ENCODE measurements at places on chromosomes 11 and 22. TPM values are rescaled to one million over a fixed set of nuclear protein-coding genes. Genes with fewer than 3 reads are reported as not detected.
A peak's percentile ranks its signal among the peaks of the same experiment; 100 is the strongest.

DNA sequence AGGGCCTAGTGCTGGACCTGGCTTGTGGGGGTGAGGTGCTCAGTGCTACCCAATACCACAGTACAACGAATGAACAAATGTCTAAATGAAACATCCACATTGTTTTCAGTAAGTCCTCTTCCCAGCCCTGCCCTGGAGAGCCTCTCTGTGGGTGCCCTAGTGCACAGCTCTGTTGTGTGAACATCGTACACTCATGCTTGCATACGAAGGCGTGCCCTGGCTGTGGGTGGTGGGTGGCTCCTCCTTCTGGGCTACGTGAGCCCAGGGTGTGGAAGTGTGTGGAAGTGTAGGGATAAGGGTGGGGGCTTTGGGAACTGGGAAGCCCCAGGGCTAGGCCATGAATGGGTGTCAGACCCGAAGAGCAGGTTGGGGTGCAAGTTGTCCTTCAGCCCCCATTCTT is 592 bp upstream of the NLRX1 start:
- H3K27me3 ChIP-seq, result no peaks in the 10 kb centered on the region
- H3K36me3 ChIP-seq, result peaks cover 9% of the 10 kb centered on the region
- H3K4me3 ChIP-seq, result peak overlapping the region; percentile 82
- peak overlapping the region; percentile 99 for H3K27ac ChIP-seq
- peaks cover 11% of the 10 kb centered on the region for H3K4me1 ChIP-seq

GRCh38 chr11:69666752-69667536 is 8.2 kb downstream of the LTO1 start:
- H3K27me3 ChIP-seq, result no peaks in the 10 kb centered on the region
- H3K4me3 ChIP-seq, result no peak overlapping the region
- DNase-seq, result no peak
- H3K27ac ChIP-seq, result no peak overlapping the region
- H3K4me1 ChIP-seq, result peaks cover 10% of the 10 kb centered on the region

- no peaks in the 10 kb centered on the region for H3K27me3 ChIP-seq
- H3K4me3 ChIP-seq, result no peak overlapping the region
- no peak for DNase-seq
Measured at GRCh38 chr11:8732748-8733241, 50.2 kb downstream of the RPL27A start.

DNA sequence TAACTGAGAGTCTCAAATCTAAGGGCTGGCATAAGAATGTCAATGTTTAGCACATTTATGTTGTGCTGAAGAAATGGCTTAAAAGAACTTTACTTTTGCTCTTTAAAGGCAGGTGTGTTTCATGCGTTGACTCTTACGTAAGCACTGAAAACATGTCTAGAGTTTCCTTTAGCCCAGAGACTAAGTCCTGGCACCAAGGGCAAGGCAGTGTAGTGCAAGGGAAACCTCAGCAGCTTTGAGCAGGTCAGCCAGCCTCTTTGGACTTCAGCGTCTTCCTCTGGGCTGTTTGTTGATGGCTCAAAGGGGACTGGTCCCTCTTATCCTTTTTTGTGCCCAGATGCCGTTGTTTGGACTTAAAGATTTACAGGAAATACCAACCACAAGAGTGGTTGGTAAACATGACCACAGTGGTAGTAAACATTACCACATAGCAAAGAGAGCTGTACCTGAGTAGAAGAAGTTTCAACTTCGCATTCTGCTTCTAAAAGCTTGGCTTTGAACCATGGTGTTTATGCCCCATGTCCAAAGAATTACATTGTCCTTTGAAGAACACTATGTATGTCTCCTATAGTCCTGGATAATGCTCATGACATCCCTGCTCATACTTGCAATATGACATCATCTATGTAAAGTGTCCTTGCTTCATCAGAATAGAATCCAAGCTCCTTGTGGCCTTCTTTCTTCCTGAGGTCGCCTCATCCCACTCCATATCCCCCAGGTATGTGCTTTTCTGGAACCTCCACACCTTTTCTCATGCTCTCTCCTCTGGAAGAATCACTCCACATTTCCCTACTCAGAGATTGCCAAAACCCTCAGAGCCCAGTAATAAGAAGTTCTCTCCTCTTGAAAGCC is 23.5 kb downstream of the TENM4 start:
- DNase-seq, result no peak
- peaks cover 21% of the 10 kb centered on the region for H3K4me1 ChIP-seq
- no peaks in the 10 kb centered on the region for H3K36me3 ChIP-seq
- H3K27ac ChIP-seq, result no peak overlapping the region

DNA sequence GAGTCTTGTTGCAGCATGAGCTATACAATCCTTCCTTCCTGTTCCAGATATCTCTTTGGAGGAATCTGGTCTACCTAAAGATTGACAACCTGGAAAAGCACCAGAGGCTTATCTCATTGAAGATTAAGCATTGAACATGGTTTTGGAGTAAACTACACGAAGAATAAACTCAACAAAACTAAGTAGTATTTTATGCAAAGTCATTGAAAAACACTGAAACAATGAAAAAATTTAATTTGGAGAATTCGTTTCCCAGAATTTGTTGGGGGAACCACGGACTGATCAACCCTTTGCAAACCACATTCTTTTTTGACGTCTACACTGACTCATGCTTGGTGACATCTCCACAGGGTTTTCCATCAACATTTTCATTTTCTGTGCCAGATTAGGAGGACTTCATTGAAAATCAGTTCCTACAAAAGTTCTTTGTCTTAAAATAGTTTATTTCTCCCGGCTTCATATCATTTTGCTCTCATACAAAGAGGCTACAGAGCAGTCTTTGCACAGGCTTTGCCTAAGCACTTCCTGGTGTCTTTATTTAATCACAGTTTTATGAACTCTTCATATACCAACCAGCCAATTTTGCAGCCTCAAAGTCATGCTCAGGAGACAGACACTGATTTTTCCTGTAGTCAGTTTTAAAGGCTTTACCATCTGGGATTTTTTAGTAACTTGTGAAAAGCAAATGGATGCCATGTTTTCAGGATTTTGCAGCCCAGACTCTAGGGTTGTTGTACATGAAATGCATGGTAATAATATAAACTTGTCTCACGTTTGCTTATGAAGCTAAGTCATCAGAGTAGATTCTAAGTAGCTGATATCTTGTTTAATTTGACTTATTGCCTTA is 186.3 kb downstream of the C11orf91 start:
- H3K4me3 ChIP-seq, result no peak overlapping the region
- H3K27me3 ChIP-seq, result no peaks in the 10 kb centered on the region
- H3K4me1 ChIP-seq, result no peaks in the 10 kb centered on the region

- H3K4me3 ChIP-seq, result peak overlapping the region; percentile 3
- peaks cover 29% of the 10 kb centered on the region for H3K4me1 ChIP-seq
- peaks cover 5% of the 10 kb centered on the region for H3K36me3 ChIP-seq
- no peak for DNase-seq
- H3K27me3 ChIP-seq, result no peaks in the 10 kb centered on the region
Measured at GRCh38 chr11:120215634-120216033, 4.8 kb downstream of the OAF start.

GRCh38 chr11:114044042-114044871 is 15.3 kb upstream of the ZBTB16 start:
- H3K4me1 ChIP-seq, result peaks cover 12% of the 10 kb centered on the region
- H3K27me3 ChIP-seq, result no peaks in the 10 kb centered on the region
- H3K4me3 ChIP-seq, result no peak overlapping the region
- DNase-seq, result no peak
- H3K36me3 ChIP-seq, result no peaks in the 10 kb centered on the region
- no peak overlapping the region for H3K27ac ChIP-seq

DNA sequence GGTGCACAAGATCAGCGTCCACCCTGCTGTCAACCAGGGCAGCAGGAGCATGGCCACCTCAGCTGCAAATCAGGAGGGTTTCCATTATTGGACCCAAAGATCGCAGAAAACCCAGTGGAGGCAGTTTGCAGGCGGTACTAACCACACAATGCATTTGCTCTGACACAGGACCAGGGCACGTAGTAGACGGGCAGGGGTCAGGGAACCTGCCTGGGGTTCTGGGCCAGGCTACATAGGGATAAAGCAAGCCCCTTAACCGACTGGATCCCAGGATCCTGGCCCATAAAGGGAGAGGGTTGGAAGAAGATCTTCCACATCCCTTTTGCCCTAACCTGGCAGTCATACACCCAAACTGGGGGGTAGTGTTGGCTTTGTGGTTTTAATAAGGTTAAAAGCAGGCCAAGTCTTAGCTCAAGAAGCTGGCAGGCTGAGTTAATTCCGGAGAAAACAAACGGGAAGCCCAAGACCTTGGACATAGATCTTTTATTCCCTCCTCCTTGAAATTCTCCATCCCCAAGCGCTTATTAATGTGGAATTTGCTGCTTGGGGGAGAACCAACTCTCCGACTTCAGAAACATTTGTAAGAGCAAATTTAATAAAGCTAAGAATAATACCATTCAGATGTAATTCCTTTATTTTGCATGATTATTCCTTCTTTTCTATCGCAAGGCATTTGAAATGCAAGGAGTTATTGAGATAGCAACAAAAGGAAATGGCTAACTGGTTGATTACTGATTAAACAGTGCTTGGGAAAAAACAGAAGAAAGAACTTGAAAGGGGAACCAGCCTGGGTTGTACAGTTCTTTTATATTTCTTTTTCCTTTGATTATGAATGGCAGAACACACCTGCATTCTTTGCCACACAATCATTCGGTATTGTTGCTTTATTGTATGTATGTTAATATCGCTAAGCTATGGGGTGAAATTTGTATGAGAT is 6.3 kb upstream of the ARHGAP8 start:
- no peaks in the 10 kb centered on the region for H3K36me3 ChIP-seq

- no peak for DNase-seq
- peaks cover 50% of the 10 kb centered on the region for H3K4me1 ChIP-seq
- H3K36me3 ChIP-seq, result no peaks in the 10 kb centered on the region
- no peak overlapping the region for H3K27ac ChIP-seq
- H3K4me3 ChIP-seq, result no peak overlapping the region
Measured at GRCh38 chr11:46914363-46914762, 4.0 kb downstream of the LRP4 start.

HDAC10 gene
- 10.2 TPM for total RNA-seq

DNA sequence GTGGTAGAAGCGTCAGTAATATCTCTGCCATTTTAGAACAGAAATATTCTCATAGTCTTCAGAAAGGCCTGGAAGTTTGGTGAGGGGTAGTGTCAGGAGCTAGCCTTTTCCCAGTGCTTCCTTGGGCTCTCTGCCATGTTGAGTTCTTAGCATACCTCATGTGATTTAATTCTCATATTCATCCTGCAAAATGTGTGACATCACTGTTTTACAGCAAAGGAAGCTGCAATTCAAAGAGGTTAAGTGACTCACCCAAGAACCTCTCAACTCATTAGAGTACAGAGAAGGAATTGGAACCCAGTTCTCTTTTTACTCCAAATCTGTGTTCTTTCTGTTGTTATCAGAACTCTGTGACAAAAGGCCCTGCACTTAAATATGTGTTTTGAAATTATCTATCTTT is 72.1 kb downstream of the RNF169 start:
- no peak overlapping the region for H3K4me3 ChIP-seq
- no peaks in the 10 kb centered on the region for H3K27me3 ChIP-seq
- H3K36me3 ChIP-seq, result peaks cover 19% of the 10 kb centered on the region
- peak overlapping the region; percentile 48 for H3K27ac ChIP-seq

GRCh38 chr11:117833401-117833891 is 8.9 kb upstream of the FXYD2 start:
- H3K27ac ChIP-seq, result no peak overlapping the region
- peaks cover 11% of the 10 kb centered on the region for H3K36me3 ChIP-seq
- no peaks in the 10 kb centered on the region for H3K27me3 ChIP-seq
- no peak for DNase-seq

CARD10 gene
- total RNA-seq, result 6.0 TPM

- H3K36me3 ChIP-seq, result no peaks in the 10 kb centered on the region
- DNase-seq, result no peak
- H3K27ac ChIP-seq, result no peak overlapping the region
- H3K4me1 ChIP-seq, result peaks cover 17% of the 10 kb centered on the region
- H3K4me3 ChIP-seq, result no peak overlapping the region
Measured at GRCh38 chr22:19728836-19729235, 5.5 kb downstream of the GP1BB start.

DNA sequence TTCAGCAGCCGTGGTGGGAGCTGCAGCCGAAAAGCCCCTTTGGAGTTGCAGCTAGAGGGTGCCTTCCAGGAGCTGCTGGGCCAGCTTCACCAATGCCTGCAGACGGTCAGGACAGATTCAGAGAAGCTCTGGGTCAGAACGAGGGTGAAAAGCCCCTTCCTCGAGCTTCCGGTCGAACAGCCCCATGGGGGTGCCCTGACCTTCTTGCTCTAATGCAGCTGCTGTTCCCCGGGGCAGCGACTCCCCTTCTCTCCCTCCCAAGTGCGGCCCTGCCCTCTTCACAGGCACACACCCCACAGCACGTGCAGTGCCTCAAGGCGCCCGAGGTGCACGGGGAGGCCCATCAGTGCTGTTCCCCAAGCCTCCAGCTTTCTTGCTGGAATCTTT is 9.6 kb upstream of the IFITM3 start:
- no peak overlapping the region for H3K4me3 ChIP-seq
- no peak overlapping the region for H3K27ac ChIP-seq
- DNase-seq, result no peak
- H3K4me1 ChIP-seq, result peaks cover 44% of the 10 kb centered on the region
- no peaks in the 10 kb centered on the region for H3K36me3 ChIP-seq
- no peaks in the 10 kb centered on the region for H3K27me3 ChIP-seq

GRCh38 chr11:24239930-24240329 is 256.9 kb upstream of the LUZP2 start:
- H3K4me3 ChIP-seq, result no peak overlapping the region
- no peaks in the 10 kb centered on the region for H3K36me3 ChIP-seq
- H3K27ac ChIP-seq, result no peak overlapping the region
- H3K4me1 ChIP-seq, result peaks cover 6% of the 10 kb centered on the region

- H3K4me3 ChIP-seq, result no peak overlapping the region
- H3K4me1 ChIP-seq, result peaks cover 67% of the 10 kb centered on the region
- no peaks in the 10 kb centered on the region for H3K36me3 ChIP-seq
- H3K27me3 ChIP-seq, result no peaks in the 10 kb centered on the region
- peak overlapping the region; percentile 56 for H3K27ac ChIP-seq
Measured at GRCh38 chr11:102194257-102194656, 84.0 kb downstream of the YAP1 start.

GRCh38 chr11:91326280-91326679 is 898.3 kb upstream of the FAT3 start:
- H3K27me3 ChIP-seq, result no peaks in the 10 kb centered on the region
- H3K27ac ChIP-seq, result no peak overlapping the region
- no peak for DNase-seq

- H3K4me3 ChIP-seq, result no peak overlapping the region
- H3K36me3 ChIP-seq, result no peaks in the 10 kb centered on the region
- peaks cover 10% of the 10 kb centered on the region for H3K4me1 ChIP-seq
- peaks cover 8% of the 10 kb centered on the region for H3K27me3 ChIP-seq
- DNase-seq, result no peak
Measured at GRCh38 chr22:27295040-27295439, 506.5 kb downstream of the MN1 start.

DNA sequence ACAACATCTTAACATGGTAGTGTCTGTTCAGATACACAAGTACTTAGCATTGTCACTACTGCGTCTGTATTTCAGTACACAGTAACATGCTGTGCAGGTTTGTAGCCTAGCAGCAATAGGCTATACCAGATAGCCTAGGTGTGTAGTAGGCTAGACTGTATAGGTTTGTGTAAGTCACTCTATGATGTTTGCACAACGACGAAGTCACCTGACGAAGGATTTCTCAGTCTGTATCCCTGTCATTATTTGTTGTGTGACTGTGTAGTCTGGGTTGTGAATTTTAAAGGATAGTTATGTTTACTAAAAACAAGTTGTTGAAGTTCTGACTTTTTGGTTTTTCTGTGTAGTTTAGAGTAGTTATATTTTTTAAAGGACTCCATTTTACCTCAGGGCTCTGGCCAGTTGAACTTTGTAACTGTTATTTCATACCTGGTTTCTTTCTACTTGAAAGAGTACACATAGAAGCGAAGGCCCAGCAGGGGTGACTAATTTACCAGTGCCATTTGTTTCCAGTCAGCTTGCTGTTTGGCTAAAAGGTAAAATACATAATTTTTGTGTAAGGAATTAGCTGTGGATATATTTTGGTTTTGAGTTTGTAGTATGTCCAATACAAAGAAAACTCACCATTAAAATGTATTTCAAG is 72.3 kb downstream of the PPP6R3 start:
- peaks cover 60% of the 10 kb centered on the region for H3K4me1 ChIP-seq
- no peak for DNase-seq
- no peaks in the 10 kb centered on the region for H3K36me3 ChIP-seq

APOL2 gene
- total RNA-seq, result 39.2 TPM
